ENCODE measurements at places on chromosomes 13 and 19.
A peak's percentile ranks its signal among the peaks of the same experiment; 100 is the strongest.

DNA sequence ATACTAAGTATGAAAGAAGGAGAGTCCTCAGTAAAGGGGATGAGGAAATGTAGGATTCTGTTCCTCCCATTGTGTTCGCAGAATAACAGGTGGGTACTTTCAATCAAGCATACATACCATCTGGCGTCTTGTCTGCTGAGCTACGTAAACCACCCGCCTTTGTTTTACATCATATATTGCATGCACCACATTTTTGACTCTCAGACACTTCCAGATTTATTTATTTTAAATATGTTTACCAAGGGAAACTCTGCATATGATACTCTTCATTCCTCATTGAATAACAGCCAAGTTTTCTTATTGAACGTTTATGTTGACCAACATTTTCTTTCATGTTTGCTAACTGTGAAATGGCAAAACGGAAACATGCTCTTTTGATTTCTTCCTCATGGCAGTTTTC, 174.1 kb downstream of the FGF14 start:
- DNase-seq, result no peak

DNA sequence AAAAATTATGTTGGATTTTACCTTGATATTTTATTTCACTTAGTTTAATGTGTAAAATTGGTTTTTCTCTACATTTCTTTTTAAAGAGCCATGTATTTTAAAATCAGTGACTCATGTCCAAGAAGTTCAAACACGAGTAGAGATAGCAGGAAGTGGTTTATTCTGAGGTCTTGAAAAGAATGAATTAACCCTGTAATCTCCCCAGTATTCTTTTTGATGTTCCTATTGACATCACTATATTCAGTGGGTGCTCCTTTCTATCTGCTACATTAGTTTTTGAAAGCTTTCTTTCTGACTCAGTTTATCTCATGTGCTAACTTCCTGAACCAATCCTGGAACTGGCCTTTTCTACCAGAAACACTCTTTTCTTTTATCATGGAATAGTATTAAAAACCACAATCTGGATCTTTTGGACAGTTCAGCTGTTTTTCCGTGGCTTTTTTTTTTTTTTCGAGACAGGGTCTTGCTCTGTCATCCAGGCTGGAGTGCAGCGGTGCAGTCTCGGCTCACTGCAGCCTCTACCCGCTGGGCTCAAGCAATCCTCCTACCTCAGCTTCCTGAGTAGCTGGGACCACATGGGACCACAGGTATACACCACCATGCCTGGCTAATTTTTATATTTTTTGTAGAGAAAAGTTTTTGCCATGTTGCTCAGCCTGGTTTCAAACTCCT, 114.9 kb downstream of the PCCA start:
- DNase-seq, result no peak

- no peak for DNase-seq
Measured at GRCh38 chr13:106688940-106689339, 121.0 kb upstream of the ARGLU1 start.

GRCh38 chr19:15320116-15320515, 12.2 kb downstream of the BRD4 start:
- DNase-seq, result no peak

DNA sequence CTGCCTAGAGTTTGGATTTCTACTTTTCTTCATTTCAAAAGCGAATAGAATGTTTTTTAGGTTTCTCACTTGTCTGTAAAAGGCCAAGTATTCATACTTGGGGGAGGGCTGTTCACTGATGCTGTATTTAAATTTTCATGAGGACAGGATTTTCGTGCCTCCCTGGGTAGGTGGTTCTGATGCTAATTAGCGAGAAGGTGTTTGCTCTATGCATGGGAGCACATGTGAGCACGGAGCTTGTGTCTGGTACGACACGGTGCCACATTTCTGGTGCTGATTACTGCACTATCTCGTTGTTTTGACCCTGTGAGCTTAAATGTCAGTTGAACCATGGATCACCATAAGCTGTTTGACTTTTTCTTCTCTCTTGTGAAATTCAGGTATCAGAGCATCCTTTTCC, 45.8 kb downstream of the MTUS2 start:
- DNase-seq, result no peak

GRCh38 chr13:50847501-50847900, 4.0 kb upstream of the DLEU7 start:
- DNase-seq, result no peak

- DNase-seq, result no peak
Measured at GRCh38 chr13:23865906-23866305, 23.3 kb downstream of the MIPEP start.

DNA sequence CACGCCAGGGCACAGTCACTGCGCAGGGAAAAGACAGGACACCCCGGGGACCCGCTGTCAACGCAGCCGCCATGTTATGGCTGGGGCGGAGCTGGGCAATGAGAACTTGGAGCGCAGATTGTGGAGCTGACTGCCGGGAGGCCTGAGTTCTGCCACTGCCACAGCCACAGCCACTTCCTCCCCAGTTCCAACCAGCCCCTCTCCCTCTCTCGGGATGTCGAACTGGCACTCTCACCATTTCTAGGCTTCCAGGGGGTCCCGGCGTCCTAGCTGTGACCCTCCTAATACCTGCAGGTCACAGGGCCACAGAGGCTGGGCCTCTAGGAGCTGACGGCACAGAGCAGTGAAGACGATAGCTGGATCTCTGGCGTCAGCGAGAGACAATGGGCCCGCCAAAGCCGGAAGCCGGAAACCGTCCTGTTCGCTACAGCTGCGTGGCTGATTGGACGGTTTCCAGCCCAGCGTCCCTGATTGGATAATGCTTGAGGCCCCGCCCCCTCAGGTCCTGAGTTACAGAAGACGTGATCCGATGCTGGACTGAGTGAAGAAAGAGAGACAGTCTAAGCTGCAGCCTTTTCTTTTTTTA, at the start of gene ZNF506:
Gene ZNF506 (minus strand): TSS at position 385 of the 586 bp plus-strand sequence. CDS start 147 bp downstream, at position 238.
- peak; percentile 95 for DNase-seq

DNA sequence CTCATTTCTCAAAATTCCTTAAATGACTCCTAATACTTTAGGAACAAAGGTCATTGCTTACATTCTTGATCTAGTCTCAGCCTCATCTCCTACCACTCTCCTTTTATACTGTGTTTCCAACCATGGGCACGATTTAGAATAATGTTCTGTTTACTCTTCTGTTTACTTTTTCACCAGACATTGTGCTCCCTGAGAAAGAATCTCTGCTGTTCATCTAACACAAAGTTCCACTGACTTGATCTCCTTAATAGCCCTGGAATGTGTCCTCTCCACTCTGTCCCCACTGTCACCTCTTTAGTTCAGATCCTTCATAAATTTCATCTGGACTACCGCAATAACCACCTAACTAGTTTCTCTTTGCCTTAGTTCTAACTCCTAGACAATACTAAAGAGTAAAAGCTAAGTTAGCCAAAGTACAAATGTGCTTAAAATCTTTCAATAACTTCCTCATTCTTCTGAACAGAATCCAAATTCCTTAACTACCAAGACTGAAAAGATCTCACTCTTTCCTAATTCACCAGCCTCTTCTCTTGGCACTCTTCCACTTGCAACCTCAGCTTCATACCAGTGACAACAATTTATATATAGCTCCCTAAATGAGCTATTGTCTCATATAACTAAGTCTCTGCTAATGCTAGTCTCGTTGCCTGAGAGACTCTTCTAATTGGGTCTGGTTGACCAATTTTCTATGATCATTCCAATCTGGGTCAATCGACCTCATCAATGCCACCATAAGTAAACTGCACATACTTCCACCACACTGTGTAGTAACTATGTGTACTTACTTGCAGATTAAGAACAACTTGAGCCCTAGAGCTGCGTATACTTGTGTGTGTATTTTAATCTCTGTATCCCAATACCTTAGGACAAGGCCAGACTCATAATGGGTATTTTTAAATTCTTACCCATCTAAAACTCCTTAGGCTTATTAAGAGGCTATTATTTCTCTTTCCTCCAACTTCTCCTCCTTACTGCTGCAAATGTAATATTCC, 179.9 kb downstream of the VWA8 start:
- no peak for DNase-seq

DNA sequence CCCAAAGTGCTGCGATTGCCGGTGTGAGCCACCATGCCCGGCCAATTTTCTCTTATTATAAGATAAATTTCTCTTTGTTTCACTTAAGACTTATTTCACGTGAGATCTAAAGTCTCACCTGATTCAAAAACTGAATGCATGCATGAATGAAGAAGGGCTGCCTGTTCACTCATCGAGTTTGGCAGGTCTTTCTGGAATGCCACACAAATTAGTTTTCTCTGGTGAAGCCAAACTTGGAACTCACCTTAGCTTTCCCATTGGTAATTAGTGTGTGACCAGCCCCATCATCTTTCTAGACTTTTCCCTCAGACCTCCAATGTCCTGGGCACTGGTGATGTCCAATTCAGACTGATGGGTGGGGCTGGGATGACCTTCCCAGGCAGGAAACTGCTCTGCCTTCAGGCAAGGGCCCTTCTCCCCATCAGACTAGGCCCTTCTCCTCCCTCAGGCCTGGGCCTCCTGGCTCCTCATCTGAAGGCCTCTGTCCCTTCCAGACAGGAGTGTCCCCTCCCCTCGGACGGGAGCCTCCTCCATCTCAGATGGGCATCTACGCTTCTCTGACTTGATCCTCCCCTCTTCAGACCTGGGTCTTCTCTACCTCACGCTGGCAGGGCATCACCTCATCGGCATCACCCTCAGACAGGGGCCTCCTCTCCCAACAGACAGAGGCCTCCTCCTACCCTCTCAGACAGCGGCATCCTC, 14.4 kb downstream of the C3 start:
- DNase-seq, result no peak

- no peak for DNase-seq
Measured at GRCh38 chr13:101661839-101662238, 209.4 kb downstream of the ITGBL1 start.

- no peak for DNase-seq
Measured at GRCh38 chr19:45994456-45994997, 740 bp upstream of the CCDC61 start.

DNA sequence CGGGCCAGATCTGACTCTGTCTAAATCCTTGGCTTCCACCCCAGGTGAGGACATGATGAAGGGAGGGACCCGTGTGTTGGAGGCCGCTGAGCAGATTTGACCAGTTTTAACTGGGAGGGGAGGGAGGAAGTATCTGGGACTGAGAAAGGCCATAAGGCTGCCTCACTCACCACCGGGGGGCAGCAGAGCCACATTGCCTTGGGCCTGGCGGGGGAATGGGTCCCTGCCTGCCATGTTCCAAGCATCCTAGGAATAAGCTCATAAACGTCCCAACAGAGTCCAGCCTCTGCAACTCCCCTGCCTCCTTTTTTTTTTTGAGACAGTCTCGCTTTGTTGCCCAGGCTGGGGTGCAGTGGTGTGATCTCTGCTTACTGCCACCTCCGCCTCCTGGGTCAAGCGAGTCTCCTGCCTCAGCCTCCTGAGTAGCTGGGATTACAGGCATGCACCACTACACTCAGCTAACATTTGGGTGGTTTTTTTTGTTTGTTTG, 15.5 kb downstream of the MAST3 start:
- DNase-seq, result peak; percentile 88

DNA sequence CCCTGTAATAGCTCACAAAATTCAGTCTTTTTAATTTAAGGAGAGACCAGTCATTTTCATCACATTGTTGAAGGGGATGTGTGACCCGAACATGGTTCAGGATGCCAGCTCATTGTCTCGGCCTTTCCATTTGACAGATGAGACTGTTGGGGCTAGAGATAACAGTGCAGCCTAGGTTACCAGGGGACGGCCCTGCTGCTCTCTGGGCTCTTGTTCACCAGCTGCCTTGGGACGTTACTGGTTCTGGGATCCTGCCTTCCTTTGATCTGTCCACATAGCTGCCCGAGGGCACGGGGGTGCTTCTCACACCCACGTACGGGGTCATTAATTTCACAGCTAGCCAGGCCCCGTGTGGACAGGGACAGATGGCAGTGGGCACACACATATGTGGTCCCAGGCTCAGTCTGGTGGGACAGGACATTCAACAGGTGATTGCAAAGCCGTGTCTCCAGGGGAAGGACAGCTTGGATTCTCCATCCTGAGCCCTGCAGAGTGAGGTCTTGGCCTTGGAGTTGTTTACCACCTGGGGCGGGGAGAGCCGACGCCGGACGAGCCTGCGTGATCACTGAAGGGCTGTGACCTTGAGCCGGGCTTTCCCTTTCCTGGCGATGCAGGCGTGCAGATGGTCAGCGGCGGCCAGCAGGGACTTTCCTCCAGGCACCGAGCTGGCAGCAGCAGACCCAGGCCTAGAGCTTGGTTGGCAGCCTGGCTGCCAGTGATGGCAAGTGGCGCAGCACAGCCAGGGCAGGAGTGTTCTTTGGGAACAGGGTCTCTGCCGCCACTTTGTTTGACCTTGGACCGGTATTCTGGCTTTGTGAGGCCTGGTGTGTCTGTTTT, 26.7 kb upstream of the NPAS1 start:
- no peak for DNase-seq

DNA sequence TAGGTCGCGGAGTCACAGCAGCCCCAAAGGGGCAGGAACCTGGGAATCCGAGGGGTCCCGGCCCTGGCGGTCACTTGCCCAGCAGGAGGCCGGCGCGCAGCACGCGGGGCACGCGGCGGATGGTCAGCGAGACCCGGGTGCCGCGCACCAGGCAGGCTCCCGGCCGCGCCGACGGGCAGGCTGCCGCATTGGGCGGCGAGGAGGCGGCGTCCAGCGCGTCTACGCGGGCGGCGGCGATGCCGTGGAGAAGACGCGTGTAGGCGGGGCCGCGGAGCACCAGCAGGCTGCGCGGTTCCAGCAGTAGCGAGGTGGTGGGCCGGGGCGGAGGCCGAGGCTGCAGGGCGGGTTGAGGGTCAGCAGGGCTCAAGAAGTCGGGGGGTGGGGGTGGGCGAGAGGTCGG, 607 bp upstream of the SYNE4 start:
- DNase-seq, result peak; percentile 81

GRCh38 chr13:37929308-37929707, 59.7 kb upstream of the TRPC4 start:
- no peak for DNase-seq

- DNase-seq, result no peak
Measured at GRCh38 chr13:113064534-113065405, 40.8 kb upstream of the F7 start.

- DNase-seq, result no peak
Measured at GRCh38 chr13:49046002-49046401, 70.3 kb downstream of the FNDC3A start.

- peak; percentile 77 for DNase-seq
Measured at GRCh38 chr19:4379383-4380253, 20.7 kb downstream of the SH3GL1 start.

- no peak for DNase-seq
Measured at GRCh38 chr19:48405850-48406249, 12.4 kb downstream of the GRIN2D start.

GRCh38 chr19:49116544-49116943, 2.4 kb downstream of the LIN7B start:
- no peak for DNase-seq

- no peak for DNase-seq
Measured at GRCh38 chr13:90896002-90896401, 451.5 kb upstream of the MIR17HG start.

DNA sequence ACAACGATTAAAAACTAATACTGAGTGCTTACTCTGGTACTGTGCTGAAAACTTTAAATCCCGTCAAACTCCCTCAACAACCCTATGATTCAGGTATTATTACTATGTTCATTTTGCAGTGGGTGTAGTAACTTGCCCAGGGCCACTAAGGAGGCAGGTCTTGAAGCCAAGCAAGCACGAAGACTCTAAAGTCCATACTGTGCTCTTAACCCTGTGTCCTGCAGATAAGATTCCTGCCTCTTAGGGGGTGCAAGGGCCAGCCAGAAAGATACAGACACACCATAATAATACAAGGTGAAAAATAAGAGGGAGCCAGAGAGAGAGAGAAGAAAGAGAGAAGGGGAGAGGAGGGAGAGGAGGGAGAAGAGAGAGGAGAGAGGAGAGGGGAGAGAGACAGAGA, 95.5 kb downstream of the CDADC1 start:
- DNase-seq, result no peak

- peak; percentile 89 for DNase-seq
Measured at GRCh38 chr19:10424011-10424637, 3.8 kb downstream of the PDE4A start.
